ENCODE measurements at places on chromosomes 5 and 9. TPM values are rescaled to one million over a fixed set of nuclear protein-coding genes. Genes with fewer than 3 reads are reported as not detected.

Gene DRD1
- 0.09 TPM for total RNA-seq

Gene WDR31
- 3.3 TPM for total RNA-seq

Gene AGXT2
- total RNA-seq = not detected

Gene NPDC1
- 78.6 TPM for total RNA-seq

Gene GRAMD2B
- 83.3 TPM for total RNA-seq

Gene F2RL2
- total RNA-seq = 2.4 TPM

Gene C1QTNF2
- 0.89 TPM for total RNA-seq

Gene BTNL3
- 62.2 TPM for total RNA-seq

DNA sequence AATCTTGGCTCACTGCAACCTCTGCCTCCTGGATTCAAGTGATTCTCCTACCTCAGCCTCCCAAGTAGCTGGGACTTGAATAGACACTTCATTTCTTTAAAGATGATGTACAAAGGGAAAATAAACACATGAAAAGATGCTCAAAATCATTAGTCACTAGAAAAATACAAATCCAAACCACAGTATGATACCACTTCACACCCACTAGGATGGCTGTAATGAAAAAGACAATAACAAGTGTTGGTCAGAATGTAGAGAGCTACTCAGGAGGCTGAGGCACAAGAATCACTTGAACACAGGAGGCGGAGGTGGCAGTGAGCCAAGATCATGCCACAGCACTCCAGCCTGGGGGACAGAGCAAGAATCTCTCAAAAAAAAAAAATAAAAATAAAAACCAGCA is 13.0 kb downstream of the F2RL2 start:
- no peak for DNase-seq

DNA sequence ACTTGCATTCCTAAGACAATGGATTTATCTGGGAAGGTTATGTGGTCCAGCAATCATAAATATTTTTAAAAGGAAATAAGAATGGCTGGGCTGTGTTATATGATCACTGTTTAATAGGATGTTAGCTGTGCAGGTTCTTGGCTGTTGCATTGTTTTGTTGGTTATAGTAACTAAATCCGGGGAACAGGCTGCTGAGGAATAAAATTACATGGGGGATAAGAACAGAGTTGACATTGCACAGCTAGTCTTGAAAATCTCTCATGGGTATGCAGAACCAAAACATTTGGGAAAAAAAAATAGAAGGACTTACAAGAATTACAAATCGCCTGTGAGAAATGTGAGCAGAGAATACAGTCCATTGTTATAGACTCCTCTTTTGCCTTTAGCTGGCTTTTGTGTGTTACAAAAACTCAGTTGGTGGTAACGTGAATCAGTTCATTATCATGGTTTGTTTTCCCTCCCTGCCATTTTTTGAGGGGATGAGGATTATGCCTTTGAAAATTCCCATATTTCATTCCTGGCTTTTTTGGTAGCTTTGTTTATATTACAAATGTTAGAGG is 375.3 kb upstream of the DAB2 start:
- no peak for DNase-seq

DNA sequence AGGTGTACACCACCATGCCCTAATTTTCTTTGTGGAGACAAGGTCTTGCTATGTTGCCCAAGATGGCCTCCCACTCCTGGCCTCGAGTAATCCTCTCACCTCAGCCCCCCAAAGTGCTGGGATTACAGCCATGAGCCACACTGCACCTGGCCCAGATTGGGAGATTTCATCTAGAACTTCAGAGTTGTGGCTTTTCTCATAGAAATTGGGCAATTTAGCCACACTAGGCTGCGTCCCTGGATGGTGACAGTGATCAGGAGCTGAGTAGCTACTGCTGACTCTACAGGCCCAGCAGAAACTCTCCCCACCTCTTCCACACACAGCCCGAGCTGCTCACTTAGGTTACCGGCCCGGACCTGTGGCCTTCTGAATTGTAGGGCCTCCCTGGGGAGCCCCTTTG is 7.7 kb downstream of the PFN3 start:
- no peak for DNase-seq

DNA sequence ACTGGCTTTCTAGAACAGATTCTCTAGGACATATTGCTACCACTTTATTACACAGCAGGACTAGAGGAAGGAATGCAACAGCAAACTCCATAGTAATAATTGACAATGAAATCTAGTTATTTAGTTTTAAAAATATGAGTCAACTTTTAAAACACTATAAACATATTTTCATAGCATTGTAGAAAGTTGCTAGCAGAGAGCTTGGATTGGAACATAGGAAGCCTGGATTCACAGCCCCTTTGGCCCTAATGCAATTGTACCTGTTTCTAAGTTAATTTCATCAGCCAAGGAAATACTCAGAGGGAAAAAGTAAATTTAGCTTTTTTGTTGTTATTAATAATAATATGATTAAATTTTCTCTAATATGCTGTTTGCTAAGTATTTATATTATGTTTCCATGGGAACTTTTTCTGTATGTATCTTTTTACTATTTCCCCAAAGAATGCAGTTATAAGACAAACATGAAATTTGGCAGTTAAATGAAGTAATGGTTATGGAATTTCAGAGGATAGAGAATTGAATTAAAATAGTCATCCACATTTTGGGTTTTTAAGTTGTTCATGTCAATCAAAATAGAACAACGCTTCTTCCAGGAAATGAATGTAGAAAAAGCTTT is 45.6 kb downstream of the VCAN start:
- no peak for DNase-seq

GRCh38 chr9:90001747-90002146 is 396.9 kb downstream of the GADD45G start:
- no peak for DNase-seq

- no peak for DNase-seq
Observed at GRCh38 chr9:16485160-16485559, 385.3 kb downstream of the BNC2 start.

DNA sequence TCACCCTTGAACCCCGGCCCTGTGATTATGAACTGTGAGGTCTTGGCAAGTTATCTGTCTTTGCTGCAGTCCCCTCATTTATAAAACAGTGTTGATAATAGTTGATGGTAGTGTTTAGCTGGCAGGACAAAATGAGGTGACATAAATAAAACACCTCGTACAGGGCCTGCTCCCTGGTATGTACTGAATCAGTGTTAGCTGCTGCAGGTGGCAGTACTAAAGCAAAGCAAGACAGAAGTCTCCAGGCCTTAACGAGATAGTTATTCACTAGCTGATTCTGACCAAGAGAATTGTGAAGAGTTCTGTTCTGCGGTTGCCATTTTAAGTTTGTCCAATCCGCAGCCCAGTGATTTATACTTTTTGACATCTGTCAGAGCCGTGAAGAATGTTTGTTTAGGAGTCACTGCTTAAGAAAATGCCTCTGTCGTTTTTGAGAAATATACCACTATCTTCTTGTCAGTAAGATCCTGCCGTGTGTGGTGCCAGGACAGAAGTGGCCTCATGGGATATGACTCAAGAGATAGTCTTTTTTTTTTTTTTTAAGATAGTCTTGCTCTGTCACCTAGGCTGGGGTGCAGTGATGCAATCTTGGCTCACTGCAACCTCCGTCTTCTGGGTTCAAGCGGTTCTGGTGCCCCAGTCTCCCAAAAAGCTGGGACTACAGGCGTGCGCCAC is 75.9 kb downstream of the KDM4C start:
- no peak for DNase-seq
